Osteoblast (primary cell): ENCODE measurements at places on chromosomes 12 and 14. TPM values are rescaled to one million over a fixed set of nuclear protein-coding genes. Genes with fewer than 3 reads are reported as not detected.

The SERPINA5 gene
- total RNA-seq, result 0.36 and 0.59 TPM in 2 replicates

GRCh38 chr14:69401841-69402240 is 3.3 kb downstream of the SLC39A9 start:
- peak overlapping the region; percentile 86 for H3K4me3 ChIP-seq
- H3K36me3 ChIP-seq, result no peaks in the 10 kb centered on the region
- no peak for DNase-seq
- peaks cover 27% of the 10 kb centered on the region for H3K4me1 ChIP-seq
- no peaks in the 10 kb centered on the region for H3K27me3 ChIP-seq
- no peak overlapping the region for H3K27ac ChIP-seq

- H3K27ac ChIP-seq, result no peak overlapping the region
- no peak for DNase-seq
- H3K36me3 ChIP-seq, result no peaks in the 10 kb centered on the region
- no peak overlapping the region for H3K4me3 ChIP-seq
Observed at GRCh38 chr12:45200491-45201043, 15.3 kb upstream of the ANO6 start.

The OR4Q3 gene
- not detected in 2 replicates for total RNA-seq

DNA sequence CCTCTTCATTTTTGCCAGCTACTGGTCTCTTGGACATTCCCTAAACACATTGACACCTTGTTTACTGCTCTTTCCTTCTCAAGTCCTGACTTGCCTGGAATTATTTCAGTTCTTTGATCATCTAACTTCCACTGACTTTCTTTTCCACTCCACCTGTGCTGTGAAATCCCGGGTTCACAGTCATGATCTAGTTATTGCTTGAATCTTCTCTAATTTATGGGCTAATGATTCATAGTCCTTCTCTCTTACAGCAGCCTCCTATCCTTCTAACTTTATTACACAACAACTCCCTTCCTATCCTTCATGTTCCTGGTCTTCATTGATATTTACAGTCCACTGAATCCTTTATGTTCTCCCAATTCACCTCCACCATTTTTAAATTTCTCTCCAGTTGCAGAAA is 260.1 kb downstream of the C12orf75 start:
- H3K4me3 ChIP-seq, result no peak overlapping the region
- H3K27ac ChIP-seq, result no peak overlapping the region
- no peaks in the 10 kb centered on the region for H3K27me3 ChIP-seq
- H3K36me3 ChIP-seq, result no peaks in the 10 kb centered on the region
- no peak for DNase-seq

DNA sequence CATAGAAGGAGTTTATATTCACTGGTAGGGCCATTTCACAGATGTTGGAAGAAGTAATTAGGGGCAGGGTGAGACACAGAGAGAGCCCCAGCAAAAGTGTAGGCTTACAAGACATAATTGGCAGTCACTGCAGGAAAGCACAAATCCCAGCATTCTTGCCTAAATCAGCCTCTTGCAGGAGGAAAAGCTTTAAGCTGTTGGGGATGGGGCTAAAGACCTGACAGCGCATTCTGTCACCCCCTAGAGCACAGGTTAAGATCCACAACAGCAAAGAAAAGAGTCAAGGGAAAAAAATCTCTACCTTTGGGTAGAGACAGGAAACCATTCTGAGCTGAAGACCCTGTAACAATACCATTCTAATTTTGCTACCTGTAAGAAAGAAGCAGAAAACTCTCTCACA is 409.0 kb downstream of the DAD1 start:
- DNase-seq, result no peak
- H3K4me3 ChIP-seq, result no peak overlapping the region
- no peak overlapping the region for H3K27ac ChIP-seq
- H3K27me3 ChIP-seq, result no peaks in the 10 kb centered on the region

The PROX2 gene
- total RNA-seq, result not detected in 2 replicates

DNA sequence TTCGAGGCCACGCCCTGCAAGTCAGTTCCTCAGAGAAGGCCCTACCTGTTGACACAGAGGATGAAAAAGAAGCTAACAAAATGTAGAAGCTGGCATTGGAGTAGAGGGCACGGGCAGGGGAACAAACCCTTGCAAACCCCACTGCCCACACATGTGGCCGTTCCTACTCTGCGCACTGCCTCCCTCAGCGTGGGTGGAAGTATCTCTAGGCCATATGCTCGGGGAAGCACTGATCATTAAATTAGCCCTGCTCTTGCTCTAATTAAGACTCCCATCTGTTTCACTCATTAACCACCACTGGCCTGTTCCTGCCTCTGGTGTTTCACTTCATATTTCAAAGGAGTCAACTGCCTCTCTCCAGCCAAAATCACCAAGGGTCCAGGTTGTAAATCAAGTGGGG is 201.2 kb upstream of the SFSWAP start:
- H3K4me3 ChIP-seq, result no peak overlapping the region
- DNase-seq, result no peak
- no peak overlapping the region for H3K27ac ChIP-seq
- no peaks in the 10 kb centered on the region for H3K4me1 ChIP-seq
- no peaks in the 10 kb centered on the region for H3K27me3 ChIP-seq
- no peaks in the 10 kb centered on the region for H3K36me3 ChIP-seq

DNA sequence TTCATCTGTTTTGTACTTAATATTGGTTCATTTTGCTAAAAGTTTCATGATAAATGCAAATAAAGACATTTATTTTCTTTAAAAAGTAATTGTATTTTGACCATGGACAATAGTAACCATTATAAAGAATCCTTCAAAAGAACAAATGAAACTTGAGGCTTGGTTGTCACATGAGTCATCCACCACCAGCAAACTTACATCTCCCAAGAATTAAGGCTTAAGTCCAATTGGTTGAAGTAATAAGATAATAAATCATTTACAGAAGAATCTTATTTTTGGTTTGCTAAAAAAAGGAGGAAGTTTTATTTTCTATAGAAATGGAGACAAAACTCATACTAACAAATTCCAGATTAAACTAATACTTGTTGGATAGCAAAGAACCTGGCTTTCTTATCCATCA is 84.8 kb upstream of the KITLG start:
- no peak overlapping the region for H3K4me3 ChIP-seq
- H3K27me3 ChIP-seq, result no peaks in the 10 kb centered on the region
- no peaks in the 10 kb centered on the region for H3K36me3 ChIP-seq
- H3K27ac ChIP-seq, result no peak overlapping the region
- H3K4me1 ChIP-seq, result no peaks in the 10 kb centered on the region

DNA sequence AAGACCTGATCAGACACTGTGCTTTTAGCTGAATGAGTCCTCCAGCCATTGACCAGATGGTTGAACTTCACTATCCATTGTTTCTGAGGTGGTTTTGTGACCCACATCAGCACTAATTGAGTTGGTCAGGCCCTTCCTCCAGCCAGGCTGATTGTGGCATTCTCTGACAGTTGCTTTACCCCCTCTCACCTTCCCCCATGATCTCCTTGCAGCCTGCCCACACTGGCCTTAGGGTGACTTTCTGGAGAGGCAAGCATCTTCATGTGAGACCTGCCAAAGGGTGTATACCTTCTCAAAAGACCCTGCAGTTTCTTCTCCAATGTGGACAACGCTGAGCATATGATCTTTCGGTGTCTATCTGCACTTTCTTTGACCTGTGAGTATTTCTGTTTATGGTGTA is 83.9 kb downstream of the GPATCH2L start:
- no peaks in the 10 kb centered on the region for H3K27me3 ChIP-seq
- no peaks in the 10 kb centered on the region for H3K4me1 ChIP-seq
- DNase-seq, result no peak

The PIANP gene
- not detected in 2 replicates for total RNA-seq

The VWF gene
- 0.29 and 0.72 TPM in 2 replicates for total RNA-seq

The ZC2HC1C gene
- total RNA-seq, result 1.1 and 1.2 TPM in 2 replicates

DNA sequence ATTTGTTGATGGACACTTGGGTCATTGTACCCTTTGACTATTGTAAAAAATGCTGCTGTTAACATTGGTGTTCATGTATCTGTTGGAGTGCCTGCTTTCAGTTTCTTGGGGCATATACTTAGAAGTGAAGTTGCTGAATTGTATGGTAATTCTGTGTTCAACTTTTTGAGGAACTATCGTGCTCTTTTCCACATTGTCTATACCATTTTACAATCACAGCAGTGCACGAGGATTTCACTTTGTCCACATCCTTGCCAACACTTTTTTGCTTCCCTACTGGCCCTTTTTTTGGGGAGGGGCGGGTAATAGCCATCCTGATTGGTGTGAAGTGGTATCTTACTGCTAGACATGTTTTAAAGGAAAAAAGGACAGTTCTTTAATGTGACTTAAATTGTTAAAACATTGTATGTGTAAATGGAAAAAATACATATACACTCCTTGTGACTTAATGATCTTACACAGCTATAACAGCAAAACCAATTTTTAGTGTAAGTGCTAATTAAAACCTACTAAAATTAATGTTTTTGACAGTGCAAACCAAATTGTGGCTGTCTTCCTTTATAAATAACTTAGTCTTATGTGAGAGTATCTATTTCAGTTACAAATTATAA is 52.7 kb downstream of the WNK1 start:
- H3K36me3 ChIP-seq, result no peaks in the 10 kb centered on the region
- peaks cover 32% of the 10 kb centered on the region for H3K4me1 ChIP-seq
- peak overlapping the region; percentile 0 for H3K27ac ChIP-seq
- no peaks in the 10 kb centered on the region for H3K27me3 ChIP-seq
- H3K4me3 ChIP-seq, result no peak overlapping the region

- H3K4me3 ChIP-seq, result peak overlapping the region; percentile 20
- peaks cover 29% of the 10 kb centered on the region for H3K27me3 ChIP-seq
- DNase-seq, result peak; percentile 96
- H3K27ac ChIP-seq, result no peak overlapping the region
- no peaks in the 10 kb centered on the region for H3K36me3 ChIP-seq
Observed at GRCh38 chr14:64823305-64823861, 56.3 kb downstream of the SPTB start.
